ENCODE measurements at places on chromosomes 12 and 14. TPM values are rescaled to one million over a fixed set of nuclear protein-coding genes. Genes with fewer than 3 reads are reported as not detected.

- no peak for DNase-seq
Measured at GRCh38 chr14:32564596-32564995, 235.5 kb downstream of the AKAP6 start.

- DNase-seq, result no peak
Measured at GRCh38 chr12:21336656-21337055, 1.9 kb upstream of the SLCO1A2 start.

DNA sequence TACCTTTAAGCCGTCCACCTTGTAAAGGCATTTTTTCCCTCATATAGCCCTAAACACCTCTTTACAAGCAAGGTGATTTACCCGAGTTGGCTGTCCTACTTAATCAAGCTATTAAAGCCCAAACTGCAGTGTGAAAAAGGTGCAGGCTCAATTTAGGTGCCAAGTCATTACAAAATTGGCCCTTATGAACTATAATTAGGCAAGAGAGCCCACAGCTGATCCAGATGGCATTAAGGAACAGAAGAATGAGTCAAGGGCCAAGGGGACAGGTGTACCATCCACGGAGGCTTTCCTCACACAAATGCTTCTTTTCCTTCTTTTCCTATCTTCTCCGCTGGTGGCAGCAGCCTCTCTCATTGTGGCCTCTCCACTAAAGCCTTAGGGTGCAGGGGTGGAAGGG, 90.5 kb downstream of the TTC8 start:
- no peak for DNase-seq

DNA sequence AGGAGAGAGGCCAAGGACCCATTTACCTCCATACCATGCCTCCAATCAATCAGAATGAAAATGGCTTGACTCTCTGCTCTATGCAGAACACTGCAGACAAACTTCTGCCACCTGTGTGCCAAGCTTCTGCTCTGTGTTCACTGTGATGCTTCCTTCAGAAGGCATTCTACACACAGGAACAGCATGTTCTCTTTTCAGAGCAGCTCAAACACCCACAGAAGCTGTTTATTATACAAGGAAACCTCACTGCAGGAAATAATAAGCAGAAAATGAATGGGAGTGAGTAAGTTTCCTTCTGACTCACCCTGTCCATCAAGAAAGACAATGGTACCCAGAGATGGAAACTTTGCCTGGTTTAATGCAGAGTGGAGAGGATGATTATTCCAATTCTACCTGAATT, 2.4 kb upstream of the ESR2 start:
- peak; percentile 91 for DNase-seq

- no peak for DNase-seq
Measured at GRCh38 chr12:112111931-112112330, 3.3 kb upstream of the NAA25 start.

The SLC39A2 gene
- not detected for total RNA-seq

The SLC25A21 gene
- total RNA-seq, result 0.87 TPM

GRCh38 chr14:24281636-24282035, 10.2 kb upstream of the RABGGTA start:
- DNase-seq, result no peak

DNA sequence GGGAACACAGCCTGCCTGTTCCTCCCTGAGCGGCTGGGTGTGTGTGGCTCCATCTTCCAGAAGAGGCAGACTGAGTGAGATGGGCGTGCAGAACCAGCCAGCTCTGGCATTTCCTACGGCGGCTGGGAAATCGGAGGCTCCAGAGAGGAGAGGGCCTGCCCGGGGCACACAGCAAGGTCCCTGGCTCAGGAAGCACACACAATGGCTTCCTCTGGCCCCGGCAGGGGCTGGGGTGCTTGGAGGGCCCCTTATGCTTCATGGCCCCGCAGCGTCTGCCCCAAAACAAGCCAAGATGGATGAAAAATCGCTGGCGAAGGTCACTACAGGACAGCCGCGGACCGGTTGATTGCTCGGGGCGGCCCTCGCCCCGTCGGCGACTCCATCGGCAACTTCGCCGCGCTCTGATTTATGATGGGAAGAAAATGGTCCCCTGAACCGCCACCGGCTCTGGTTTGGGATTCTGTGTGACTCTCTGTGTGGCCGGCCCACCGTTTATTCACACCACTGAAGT, 191.5 kb upstream of the C14orf180 start:
- no peak for DNase-seq

The PZP gene
- 0.22 TPM for total RNA-seq

The GOLGA5 gene
- total RNA-seq, result 31.9 TPM

DNA sequence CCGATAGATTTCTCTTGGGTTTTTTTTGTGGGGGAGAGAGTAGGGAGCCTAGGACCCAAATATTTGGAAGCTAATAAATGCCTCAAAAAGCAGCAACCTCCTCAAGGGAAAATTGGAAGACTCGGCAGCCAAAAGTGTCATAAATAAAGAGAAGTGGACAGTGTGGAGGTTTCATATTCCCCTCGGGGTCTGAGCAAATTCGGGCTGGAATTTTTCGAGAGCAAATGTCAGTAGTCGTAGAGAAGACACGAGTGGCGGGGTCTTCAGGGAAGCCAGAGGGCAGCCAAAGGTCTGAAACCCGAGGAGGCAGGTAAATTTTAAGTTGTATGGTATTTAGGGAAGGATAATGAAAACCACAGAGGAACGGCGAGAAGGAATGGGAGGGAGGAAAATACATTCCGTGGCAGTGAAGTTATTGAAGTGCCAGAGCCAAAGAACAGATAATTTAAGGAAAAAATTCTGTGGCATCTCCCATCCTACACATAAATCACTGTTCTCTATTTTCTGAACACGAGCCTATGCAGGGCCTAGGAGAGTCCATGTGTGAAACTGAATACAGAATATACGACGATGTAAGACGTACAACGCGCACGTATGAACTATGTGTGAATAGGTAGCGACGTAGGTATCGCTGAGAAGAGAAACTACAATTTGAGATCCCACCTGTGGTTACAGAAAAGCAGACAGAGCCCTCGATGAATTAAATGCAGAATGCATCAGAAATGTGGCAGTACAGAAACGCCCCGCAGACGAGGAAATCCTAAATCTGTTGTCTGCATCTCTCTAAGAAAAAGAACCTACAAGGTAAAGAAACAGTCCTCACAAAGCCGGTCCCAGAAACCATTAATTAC, 12.9 kb downstream of the BCL11B start:
- DNase-seq, result no peak

The PTPN21 gene
- 2.8 TPM for total RNA-seq

DNA sequence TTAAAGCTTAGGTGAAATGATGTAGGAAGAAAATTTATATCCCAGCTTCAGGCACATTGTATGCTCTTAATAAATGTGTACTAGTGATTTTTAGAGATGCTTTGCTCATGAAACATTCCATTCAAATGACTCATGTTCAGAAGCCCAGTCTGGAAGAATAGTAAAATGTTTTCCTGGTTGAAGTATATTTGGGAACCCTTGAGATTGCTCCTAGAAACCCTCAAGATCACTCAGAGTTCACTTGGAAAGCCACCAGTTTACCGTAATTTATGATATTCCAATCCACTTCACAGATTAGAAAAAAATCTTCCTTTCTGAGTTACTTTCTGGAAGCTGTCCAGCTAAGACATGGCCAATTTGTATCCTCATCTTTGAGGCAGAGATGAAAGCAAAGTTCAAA, 186.4 kb downstream of the SYT10 start:
- no peak for DNase-seq

DNA sequence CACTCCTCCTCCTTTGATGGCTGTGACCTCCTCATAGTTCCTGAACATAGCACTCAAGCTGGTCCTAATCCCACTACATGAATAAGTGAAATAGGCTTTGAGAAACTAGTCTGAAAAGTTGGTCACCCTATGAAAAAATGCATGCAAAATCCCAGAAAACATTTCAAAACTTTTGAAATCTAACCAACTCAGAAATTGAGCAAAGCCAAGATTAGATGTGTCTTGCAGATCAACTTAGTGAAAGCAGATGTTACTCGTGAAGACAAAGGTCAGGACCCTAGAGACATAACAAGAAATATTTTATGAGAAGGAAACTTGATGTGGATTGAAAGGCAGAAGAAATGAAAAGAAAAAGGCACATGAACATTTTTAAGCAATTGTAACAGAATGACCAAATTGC, 63.3 kb downstream of the TSHR start:
- no peak for DNase-seq

- DNase-seq, result peak; percentile 50
Measured at GRCh38 chr12:72346363-72346944, 74.3 kb downstream of the TRHDE start.

GRCh38 chr14:24535737-24536136, 27.7 kb upstream of the CMA1 start:
- DNase-seq, result no peak

DNA sequence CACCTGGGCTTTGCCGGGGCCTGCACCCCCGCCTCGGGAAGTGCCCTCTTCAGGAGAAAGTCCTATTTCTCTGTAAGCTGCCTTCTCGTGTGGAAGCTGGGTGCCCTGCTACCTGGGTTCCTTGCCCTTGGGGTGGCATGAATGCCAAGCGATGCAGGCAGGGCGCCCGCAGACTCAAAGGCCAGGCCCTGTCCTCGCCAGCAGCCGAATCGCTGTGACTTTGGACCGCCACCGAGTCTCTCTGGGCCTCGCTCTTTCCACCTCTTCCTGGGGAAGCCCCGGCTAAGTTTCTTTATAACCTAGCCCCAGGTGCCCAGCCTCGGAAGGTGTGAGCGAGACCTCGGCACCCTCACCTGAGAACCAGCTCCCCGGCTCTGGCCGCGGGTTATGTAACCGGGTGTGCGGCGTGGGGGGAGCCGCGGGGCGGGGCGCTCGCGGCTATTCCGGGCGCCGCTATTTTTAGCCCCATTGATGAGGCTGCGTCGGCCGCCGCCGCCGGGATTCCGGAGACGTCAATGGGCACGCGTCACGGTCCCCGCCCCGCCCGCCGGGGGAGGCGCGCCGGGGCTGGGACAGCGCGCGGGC, 14.6 kb upstream of the NR4A1 start:
- DNase-seq, result peak; percentile 88

GRCh38 chr12:83408146-83408545, 721.4 kb downstream of the TMTC2 start:
- no peak for DNase-seq

DNA sequence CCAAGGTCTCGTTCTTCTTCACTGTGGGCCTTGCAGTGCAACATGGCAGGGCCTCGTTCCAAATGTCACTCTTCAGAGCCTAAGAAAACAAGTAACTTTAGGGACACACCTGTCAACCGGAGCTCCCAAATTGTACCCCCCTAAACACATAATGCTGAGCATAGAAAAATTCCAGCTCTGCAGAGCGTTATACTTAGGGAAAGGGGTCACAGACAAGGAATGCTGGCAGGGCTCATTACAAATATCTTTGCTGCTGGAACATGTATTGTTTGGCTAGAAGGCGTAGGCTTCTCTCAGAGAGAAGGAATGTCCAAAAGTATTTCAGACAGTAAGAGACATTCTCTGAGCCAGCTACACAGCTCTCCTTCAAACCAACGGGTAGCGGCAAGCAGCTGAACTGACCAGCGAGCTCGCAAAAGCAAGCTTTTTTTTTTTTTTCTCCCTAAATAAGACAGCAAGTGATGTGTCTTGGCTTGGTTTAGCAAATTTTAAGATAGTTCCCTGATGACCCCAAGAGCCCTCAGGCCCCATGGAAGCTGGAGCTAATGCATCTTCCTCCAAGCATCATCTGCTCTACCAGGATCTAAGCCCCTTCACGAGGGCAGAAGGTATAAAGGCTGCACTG, 24.5 kb downstream of the SSH1 start:
- peak; percentile 71 for DNase-seq

GRCh38 chr12:109664402-109664801, 49.2 kb upstream of the FAM222A start:
- DNase-seq, result no peak

DNA sequence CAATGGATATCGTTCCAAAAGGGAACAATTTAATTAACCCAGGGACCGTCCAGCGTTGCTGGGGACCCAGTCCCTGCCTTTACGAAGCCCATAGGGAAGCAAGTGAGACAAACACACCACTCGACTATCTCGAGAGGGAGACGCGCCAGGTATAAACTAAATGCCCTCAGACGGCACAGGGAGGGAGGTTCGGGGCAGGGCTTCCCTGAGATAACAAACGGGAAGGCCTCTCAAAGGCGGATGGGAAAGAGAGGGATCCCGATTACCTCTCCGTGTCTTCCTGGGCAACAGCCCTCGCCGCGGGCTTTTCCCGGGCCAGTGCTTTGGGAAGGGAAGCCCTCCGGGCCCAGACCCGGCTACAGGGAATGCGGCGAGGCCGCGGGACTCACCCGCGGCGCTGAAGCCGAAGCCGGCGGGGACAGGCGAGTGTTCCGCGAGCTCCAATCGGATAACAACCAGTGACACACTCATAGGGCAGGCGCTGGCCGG, 390 bp downstream of the BRAP start:
- DNase-seq, result no peak

- DNase-seq, result no peak
Measured at GRCh38 chr12:3523058-3523457, 32.1 kb downstream of the PRMT8 start.

- no peak for DNase-seq
Measured at GRCh38 chr12:91985002-91985787, 160.5 kb downstream of the BTG1 start.

DNA sequence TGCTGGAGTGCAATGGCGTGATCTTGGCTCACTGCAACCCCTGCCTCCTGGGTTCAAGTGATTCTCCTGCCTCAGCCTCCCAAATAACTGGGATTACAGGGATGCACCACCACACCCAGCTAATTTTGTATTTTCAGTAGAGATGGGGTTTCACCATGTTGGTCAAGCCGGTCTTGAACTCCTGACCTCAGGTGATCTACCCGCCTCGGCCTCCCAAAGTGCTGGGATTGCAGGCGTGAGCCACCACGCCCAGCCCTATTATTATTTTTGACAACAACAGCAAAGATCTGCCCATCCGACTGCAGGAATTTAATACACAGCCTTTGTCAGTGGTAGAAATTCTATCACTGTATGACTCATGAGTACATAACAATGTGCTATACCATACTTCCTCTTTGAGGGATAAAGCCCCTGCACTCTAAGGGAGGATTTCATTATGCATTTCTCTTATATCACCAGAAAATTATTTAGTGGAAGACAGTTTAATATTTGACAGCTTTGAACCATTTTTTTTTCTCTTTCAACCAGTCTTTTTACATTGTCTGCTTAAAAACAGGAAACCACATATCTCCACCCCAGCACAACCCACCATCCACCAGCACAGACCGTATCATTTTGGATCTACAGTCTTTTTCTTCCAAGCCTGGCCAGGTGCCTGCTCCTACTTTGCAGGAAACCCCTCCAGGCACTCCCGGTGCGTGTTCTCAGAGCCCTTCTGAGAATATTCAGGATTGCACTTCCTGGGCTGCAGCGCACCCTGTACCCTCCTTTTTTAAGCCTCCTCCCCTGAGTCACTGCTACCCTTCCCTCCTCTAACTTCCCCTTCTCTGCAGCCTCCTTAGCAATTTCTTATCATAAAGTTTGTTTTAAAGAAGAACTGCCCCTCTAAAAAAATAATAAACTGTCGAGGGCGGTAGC, 594 bp downstream of the ARHGDIB start:
- peak; percentile 74 for DNase-seq

Data from lung microvascular endothelial cell (primary cell).